ENCODE measurements at places on chromosomes 5 and 9. TPM values are rescaled to one million over a fixed set of nuclear protein-coding genes. Genes with fewer than 3 reads are reported as not detected.

- DNase-seq, result no peak
Observed at GRCh38 chr5:132867046-132867451, 607 bp downstream of the UQCRQ start.

PWWP2A gene
- total RNA-seq, result 26.7 TPM

GRCh38 chr5:97164846-97165245 is 18.2 kb downstream of the RIOK2 start:
- DNase-seq, result no peak

SPAG8 gene
- total RNA-seq, result 0.21 TPM

DNA sequence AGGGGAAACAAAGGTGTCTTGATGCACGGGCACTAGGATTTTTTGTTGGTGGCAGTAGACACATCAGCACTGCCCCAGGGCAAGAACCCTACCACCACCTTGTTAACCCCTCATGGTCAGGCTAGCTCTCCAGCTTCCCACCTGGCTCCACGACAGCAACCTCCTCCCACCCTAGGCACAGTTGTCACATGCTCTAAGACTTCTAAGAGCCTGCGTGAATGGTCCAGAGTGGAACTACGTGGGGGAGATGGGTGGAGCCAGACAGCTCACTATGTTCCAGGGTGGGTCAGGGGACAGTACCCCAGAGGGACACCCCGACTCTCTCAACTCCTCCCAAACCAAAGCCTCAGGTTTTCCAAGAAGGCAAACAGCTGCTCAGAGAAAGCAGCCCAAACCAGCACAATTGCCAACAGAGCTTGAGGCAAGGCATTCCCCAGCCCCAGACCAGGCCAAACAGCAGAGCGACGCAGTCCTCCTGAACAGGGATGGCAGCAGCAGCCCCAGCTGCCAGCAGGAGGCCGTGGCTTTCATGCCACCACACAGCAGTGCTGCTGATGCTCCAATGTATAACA is 78.0 kb downstream of the NRG2 start:
- DNase-seq, result no peak

DNA sequence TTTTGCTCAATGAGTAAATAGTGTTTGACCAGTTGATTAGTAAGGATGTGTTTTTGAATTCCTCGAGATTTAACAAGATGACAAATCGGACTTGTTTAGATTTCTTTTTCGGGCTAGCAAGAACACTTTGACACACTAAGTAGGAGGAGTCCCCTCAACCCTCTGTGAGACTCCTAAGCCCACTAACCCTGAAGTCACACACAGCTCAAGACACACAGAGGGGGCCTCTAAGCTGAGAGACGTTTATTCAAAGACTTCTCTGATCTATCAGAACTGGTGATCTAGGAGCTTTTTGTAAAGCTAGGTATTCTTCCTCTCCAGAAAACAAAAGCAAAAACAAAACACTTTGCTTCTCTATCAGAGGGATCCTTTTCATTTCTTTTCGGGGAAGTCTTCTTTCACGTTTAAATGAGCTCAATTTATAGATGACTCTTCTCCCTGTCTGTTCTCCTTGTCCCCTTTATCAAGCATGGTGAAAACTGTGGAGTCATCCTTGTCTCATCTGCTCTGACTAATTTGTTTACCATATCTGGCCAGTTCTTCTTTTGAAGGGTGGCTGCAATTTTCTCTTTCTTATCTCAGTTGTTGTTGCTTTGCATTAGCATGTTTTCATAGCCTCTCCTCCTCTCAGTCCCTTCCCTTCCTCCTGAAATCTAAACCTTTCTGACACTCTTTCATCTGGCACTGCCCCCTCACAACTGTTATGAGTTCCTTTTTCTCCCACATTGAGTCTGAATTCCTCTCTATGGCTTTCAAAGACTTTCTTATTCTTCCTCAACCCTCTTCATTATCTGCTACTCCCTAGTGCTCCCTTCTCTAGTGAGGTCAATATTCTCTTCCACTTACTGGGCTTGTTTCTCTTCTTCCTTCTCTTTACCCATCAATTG is 68.5 kb upstream of the RAI14 start:
- no peak for DNase-seq

MAPKAP1 gene
- 104 TPM for total RNA-seq

All from activated CD4-positive, alpha-beta T cell treated with anti-CD3 and anti-CD28 coated beads, Interleukin-2, amount 10 ng/mL, durations not matched to agents 24 days and 14 days (primary cell).